ENCODE measurements at places on chromosomes 13 and 19.

- no peak for DNase-seq
Observed at GRCh38 chr19:18809149-18809868, 18.2 kb upstream of the COMP start.

DNA sequence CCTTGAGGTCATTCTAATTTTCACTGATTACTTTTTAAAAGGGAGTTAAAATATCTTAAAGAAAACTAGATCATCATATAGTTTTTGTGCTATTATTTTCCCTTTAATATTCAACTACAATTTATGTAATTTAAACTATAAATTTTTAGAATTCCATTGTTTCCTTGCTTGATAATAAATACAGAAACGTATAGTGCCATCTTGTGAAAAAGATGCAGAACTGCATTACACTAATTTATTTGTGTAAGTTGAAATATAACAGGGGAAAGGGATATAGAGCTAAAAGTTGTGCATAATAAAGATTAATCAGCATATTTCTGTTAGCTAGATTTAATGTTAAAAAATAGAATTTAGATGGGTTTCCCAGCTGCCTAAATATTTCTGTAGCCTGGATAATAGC, 61.5 kb upstream of the TDRD3 start:
- DNase-seq, result peak; percentile 30

GRCh38 chr13:66675620-66676019, 554.5 kb downstream of the PCDH9 start:
- no peak for DNase-seq

- DNase-seq, result no peak
Observed at GRCh38 chr19:10321417-10321797, 5.6 kb upstream of the FDX2 start.

DNA sequence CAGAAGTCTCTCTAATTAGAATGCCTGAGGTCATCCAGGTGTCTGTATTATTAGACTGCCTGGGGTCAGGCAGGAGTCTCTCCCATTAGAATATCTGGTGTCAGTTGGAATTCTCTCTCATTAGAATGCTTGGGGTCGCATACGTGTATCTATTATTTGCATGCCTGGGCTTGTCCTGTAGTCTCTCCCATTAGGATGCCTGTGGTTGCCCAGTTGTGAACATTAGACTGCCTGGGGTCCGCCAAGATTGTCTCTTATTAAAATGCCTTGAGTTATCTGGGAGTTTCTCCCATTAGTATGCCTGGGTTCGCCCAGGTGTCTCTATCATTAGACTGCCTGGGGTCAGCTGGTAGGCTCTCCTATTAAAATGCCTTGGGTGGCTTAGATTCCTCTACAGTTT, 1494.7 kb downstream of the UQCRFS1 start:
- no peak for DNase-seq

DNA sequence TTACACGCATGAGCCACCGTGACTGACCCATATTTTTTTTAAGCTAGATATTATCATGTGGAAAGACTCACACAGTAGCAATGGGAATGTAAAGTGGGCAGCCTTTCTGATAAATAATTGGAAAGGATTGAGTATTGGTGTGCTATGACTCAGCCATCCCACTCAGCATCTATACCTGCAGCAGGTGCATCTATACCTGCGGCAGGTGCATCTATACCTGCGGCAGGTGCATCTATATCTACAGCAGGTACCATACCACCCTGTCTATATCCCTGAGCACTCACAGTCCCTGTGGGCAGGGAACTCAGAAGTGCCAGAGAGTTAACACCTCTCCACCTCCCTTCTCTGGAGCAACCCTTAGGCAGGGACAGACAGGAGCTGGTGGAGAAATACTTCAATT, 5.2 kb upstream of the LRRC8E start:
- DNase-seq, result no peak

DNA sequence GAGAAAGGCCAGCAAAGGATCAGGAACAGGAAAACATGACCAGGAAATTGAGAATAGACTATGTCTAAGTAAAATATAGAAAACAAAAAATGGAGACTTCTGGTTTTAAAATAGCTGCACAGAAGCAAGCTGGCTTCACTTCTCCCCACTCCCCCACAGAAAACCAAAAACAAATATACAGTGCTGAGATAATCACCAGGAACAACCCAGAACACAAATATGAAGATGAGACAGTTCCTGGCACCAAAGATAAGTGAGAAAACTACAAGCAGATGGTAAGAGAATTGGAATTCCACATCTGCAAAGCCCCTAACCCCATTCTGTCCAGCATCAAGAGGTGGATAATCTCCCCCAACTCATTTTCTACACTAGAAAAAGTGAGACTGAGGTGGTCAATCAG, 397.7 kb downstream of the SUCLA2 start:
- no peak for DNase-seq

- DNase-seq, result peak; percentile 56
Observed at GRCh38 chr13:51935326-51936171, 73.8 kb downstream of the CCDC70 start.

DNA sequence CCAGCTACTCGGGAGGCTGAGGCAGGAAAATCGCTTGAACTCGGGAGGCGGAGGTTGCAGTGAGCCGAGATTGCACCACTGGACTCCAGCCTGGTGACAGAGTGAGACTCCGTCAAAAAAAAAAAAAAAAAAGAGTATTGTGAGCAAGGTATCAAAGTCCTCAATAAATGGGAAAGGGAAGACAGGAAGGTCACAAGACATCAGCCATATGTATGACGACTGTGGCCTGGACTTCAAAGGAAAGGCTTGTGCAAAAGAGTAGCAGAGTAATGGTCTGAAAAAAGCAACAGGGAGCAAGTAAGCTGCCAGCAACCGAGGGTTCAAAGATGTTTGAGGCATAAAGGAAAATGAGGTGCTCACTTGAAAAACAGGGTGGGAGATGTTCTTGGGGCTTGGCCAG, 116.0 kb upstream of the WASF3 start:
- no peak for DNase-seq

GRCh38 chr19:15758379-15758778, 20.6 kb downstream of the OR10H3 start:
- no peak for DNase-seq

- no peak for DNase-seq
Observed at GRCh38 chr13:51101636-51102235, 9.3 kb downstream of the C13orf42 start.

DNA sequence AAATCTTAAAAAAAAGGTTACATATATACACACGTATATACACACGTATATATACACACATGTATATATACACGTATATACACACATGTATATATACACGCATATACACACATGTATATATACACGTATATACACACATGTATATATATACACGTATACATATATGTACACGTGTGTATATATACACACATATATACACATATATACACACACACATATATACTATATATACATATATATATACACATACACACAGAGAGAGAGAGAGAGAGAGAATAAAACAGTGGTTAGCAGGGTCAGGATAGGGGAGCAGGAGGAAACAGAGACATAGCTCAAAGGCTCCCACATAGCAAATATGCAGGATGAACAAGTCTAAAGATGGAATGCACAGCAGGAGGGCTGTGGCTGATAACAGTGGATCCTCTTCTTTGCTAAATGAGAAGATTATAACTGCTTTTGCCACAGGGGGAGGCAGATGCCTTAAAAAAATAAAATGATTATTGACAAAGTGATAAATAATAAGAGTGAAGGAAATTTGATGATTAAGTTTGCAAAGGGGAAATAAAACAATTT, 714.5 kb downstream of the UQCRFS1 start:
- no peak for DNase-seq

GRCh38 chr13:78160793-78161192, 242.2 kb upstream of the EDNRB start:
- DNase-seq, result peak; percentile 1

GRCh38 chr19:10219678-10220077, 11.5 kb downstream of the S1PR2 start:
- peak; percentile 61 for DNase-seq

GRCh38 chr19:23437901-23438300, 42.6 kb upstream of the ZNF91 start:
- no peak for DNase-seq

- no peak for DNase-seq
Observed at GRCh38 chr19:45676851-45677263, 8.8 kb downstream of the GIPR start.

DNA sequence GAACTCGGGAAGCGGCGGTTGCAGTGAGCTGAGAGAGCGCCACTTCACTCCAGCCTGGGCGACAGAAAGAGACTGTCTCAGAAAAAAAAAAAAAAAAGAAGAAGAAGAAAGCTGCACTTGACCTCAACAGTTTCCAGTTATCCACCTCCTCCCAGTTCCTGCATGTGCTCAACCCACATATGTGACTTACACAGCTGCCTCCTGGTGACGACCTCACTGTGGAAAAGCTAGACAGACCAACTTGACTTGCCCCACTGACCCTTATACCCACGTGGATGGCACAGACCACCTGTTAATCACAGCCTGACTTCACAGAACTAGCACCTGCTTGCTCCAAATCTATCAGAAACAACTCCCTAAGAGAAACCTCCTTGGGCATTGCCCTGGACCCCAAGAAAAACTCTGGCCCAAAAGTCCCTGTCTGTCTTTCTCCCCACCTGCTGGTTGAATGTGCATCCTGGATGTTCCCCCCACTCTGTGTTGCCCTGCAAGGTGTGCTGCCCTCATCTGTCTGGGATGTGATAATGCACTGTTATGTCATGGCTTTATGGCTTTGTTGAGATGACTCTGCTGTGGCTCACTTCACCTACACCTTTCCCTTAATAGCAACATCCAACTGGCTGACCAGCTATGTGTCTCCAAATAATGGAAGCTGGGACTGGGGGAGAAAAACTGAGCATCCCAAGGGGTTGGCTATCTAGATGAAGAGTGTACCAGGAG, 2.8 kb downstream of the ZNF20 start:
- peak; percentile 48 for DNase-seq

GRCh38 chr13:90416519-90416918, 931.0 kb upstream of the MIR17HG start:
- DNase-seq, result no peak

GRCh38 chr19:52722062-52723003, 12.5 kb downstream of the ZNF611 start:
- no peak for DNase-seq

DNA sequence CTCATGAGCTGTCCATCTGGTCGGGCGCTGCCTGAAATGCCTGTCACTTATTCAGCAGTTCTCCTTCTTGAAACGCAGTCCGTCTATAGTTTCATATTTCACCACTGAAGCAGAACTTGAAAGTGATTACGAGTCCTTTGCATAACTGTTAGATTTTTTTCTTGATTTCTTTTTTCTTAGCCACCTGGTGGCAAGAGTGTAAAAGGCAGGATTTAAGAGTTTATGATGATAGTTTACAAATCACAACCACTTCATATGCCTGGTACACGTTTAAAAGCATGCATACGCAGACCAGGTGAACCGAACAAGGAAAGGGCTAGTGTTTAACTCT, 45.8 kb downstream of the GGACT start:
- peak; percentile 28 for DNase-seq

GRCh38 chr13:97108530-97108900, 113.6 kb upstream of the MBNL2 start:
- peak; percentile 55 for DNase-seq

- DNase-seq, result no peak
Observed at GRCh38 chr13:109509154-109509900, 277.1 kb downstream of the IRS2 start.

- DNase-seq, result no peak
Observed at GRCh38 chr13:99813336-99814095, 158.1 kb downstream of the ZIC5 start.

DNA sequence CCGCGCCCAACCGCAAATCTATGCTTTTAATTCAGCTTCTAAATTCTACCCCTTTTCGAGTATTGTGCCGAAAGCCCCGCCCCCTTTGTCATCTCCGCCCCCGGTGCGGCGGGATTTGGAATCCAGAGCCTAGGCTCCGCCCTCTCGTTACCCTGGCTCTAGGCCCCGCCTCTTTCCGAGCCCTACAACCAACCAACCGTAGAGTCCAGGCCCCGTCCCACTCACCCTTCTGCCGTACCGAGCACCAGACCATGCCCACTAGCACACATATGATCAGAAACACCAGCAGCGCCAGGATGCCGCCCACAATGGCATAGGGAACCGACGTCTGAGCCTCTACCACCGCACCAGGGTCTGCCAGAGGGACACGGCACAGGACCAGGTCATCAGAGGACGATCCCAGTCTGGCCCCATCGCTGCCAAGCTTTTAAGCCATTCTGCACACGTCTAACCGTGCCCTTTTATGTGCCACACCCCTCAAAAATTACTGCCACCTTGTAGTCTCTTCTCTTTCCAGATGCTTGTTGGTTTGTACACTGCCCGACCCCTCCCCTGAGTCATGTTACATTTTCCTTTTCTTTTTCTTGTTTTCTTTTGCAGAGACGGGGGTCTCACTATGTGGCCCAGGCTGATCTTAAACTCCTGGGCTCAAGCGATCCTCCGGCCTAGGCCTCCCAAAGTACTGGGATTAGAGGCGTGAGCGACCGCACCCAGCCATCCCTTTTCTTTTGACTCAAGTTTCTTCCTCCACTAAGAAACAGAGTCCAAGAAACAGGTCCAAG, 4.7 kb upstream of the ZNF428 start:
- peak; percentile 41 for DNase-seq

DNA sequence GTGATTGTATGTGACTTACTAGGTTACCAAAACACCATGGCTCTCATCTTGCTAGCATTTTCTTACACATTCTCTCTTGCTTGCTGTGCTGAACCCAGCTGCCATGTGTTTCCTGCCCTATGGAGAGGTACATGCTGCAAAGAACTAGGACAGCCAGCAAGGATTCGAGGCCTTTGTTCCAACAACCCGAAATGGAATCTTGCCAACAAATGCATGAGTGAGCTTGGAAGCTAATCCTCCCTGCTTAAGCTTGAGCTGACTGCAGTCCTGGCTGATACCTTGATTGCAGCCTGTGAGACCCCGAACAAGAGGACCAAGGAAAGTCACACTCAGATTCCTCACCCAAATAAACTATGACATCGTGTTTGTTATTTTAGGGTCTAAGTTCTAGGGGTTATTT, 651.2 kb downstream of the SLITRK6 start:
- DNase-seq, result no peak

DNA sequence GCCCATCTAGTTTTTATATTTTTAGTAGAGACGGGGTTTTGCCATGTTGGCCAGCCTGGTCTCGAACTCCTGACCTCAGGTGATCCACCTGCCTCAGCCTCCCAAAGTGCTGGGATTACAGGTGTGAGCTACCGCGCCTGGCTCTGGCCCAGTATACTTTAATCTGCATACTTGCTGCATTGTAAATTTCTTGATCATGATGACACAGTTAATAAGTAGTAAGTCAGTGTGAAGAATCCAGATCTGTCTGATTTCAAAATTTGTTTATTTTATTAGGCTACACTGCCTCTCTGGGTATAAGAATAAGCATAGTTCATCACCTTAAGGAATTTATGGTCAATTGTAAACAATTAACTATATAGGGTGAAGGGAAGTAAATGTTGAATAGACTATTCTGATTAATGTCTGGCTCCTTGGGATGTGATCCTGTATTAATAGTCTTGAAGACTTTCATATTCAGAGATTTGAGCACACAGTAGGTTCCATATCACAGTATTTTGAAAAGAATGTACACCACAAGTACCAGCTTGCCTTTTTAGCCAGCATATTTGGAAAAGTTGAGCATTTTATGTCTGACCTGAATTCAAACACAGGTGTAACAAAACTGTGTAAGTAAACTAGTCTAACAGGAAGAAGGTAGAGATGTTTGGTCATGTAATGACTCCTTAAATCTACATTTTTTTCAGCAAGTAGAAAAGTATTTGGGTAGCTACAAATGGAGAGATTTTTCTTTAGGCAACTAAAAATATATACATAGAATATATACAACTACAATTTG, 7.4 kb downstream of the ARHGAP35 start:
- DNase-seq, result no peak

- peak; percentile 55 for DNase-seq
Observed at GRCh38 chr19:38417544-38418506, 8.2 kb downstream of the RASGRP4 start.

Data from hematopoietic multipotent progenitor cell treated with erythropoietin and hydrocortisone succinate and interleukin-3 and kit ligand, for 8 days (in vitro differentiated cells).